ENCODE measurements at places on chromosomes 13 and 19. TPM values are rescaled to one million over a fixed set of nuclear protein-coding genes. Genes with fewer than 3 reads are reported as not detected.

GRCh38 chr19:1062387-1063029 is 4.5 kb upstream of the ARHGAP45 start:
- no peak for DNase-seq
- no peak overlapping the region for H3K27ac ChIP-seq
- H3K36me3 ChIP-seq = no peaks in the 10 kb centered on the region
- H3K4me3 ChIP-seq = no peak overlapping the region
- H3K4me1 ChIP-seq = no peaks in the 10 kb centered on the region

GRCh38 chr13:74966814-74967424 is 515.0 kb downstream of the TBC1D4 start:
- H3K4me3 ChIP-seq = no peak overlapping the region
- DNase-seq = peak; percentile 14
- H3K27ac ChIP-seq = peak overlapping the region; percentile 91
- peaks cover 29% of the 10 kb centered on the region for H3K4me1 ChIP-seq
- H3K27me3 ChIP-seq = no peaks in the 10 kb centered on the region

GRCh38 chr13:55567721-55568625 is 1572.7 kb upstream of the PRR20A start:
- H3K36me3 ChIP-seq = no peaks in the 10 kb centered on the region
- no peak for DNase-seq
- H3K27me3 ChIP-seq = no peaks in the 10 kb centered on the region
- H3K4me1 ChIP-seq = peaks cover 7% of the 10 kb centered on the region
- H3K27ac ChIP-seq = no peak overlapping the region

GRCh38 chr19:10918359-10918758 is 10.1 kb downstream of the YIPF2 start:
- no peaks in the 10 kb centered on the region for H3K27me3 ChIP-seq
- no peaks in the 10 kb centered on the region for H3K4me1 ChIP-seq
- DNase-seq = no peak
- H3K4me3 ChIP-seq = no peak overlapping the region
- H3K27ac ChIP-seq = no peak overlapping the region
- no peaks in the 10 kb centered on the region for H3K36me3 ChIP-seq

GRCh38 chr13:36815062-36815461 is 4.0 kb upstream of the RFXAP start:
- peak overlapping the region; percentile 3 for H3K4me3 ChIP-seq
- peaks cover 15% of the 10 kb centered on the region for H3K4me1 ChIP-seq
- no peaks in the 10 kb centered on the region for H3K27me3 ChIP-seq
- no peak overlapping the region for H3K27ac ChIP-seq
- no peaks in the 10 kb centered on the region for H3K36me3 ChIP-seq

Gene VSTM1
- not detected for total RNA-seq

Gene ZMYM2
- 134 TPM for total RNA-seq

Gene KLK14
- total RNA-seq = 0.75 TPM

Gene DUXA
- not detected for total RNA-seq

DNA sequence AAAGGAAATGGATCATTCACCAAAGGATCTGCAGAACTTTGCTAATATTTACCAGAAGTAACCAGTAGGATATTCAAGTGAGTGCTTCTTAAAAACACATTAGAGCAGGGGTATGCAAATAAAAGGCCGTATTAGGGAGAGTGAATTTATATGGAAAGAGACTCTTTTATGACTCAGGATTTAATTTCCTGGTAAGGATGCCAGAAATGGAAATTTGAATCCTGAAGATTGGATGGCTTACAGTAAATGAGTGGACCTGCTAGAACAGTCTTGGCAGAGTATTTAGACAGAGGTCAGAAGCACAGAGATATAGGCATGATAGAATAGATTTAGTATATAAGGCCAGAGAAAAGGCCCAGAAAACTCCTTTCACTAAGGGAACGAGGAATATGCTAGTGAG is 201.6 kb downstream of the SLITRK5 start:
- no peaks in the 10 kb centered on the region for H3K36me3 ChIP-seq
- DNase-seq = no peak
- H3K4me1 ChIP-seq = no peaks in the 10 kb centered on the region
- H3K27ac ChIP-seq = no peak overlapping the region

GRCh38 chr19:33130433-33130832 is 1.5 kb upstream of the WDR88 start:
- no peak for DNase-seq
- no peaks in the 10 kb centered on the region for H3K4me1 ChIP-seq
- H3K27me3 ChIP-seq = peaks cover 10% of the 10 kb centered on the region

Gene LILRB3
- total RNA-seq = not detected

Gene MED26
- total RNA-seq = 11.8 TPM

Gene SPACA4
- not detected for total RNA-seq

DNA sequence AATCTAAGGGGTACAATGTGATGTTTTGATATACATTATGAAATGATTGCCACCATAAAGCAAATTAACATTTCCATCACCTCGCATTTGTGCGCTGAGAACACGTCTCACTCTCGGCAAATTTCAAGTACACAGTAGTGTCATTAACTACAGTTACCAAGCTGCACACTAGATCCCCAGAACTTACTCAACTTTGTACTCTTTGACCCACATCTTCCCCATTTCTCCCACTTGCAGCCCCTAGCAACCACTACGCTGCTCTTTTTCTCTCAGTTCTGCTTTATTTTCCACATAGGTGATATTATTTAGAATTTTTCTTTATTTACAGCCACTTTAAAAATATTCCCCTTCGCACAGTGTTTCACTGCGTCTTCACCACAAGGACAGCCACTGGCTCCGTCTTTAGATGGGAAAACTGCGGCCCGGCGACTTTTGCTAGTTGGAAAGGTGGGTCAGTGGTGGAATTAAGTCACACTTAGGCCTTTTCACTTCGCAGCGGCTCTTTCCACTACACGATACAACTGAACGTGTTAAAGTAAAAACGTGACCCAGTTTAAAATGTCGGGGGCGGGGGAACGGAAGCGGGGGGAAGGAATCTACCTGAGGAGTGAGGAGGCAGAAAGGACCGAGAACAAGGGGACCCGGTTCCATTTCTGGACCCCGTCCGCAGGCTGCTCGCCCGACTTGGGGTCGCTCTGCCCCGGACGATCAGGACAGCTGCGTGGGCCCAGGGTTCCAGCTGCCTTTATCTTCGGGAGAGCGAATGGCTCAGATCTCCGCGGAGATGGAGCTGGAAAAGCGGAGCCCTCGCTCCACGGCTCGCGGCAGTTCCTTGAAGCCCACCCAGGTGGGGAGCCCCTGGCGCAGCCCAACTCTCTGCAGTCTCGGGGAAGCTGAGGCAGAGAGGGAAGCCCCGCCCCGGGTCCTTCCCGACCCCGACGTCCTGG is 486.1 kb downstream of the UQCRFS1 start:
- H3K4me3 ChIP-seq = no peak overlapping the region
- no peak for DNase-seq
- no peaks in the 10 kb centered on the region for H3K4me1 ChIP-seq
- H3K27ac ChIP-seq = no peak overlapping the region

GRCh38 chr13:99526549-99526948 is 25.3 kb downstream of the TM9SF2 start:
- no peaks in the 10 kb centered on the region for H3K27me3 ChIP-seq
- no peaks in the 10 kb centered on the region for H3K4me1 ChIP-seq
- no peak overlapping the region for H3K4me3 ChIP-seq
- peaks cover 13% of the 10 kb centered on the region for H3K36me3 ChIP-seq
- no peak for DNase-seq
- H3K27ac ChIP-seq = peak overlapping the region; percentile 12

Gene TSHZ3
- 3.0 TPM for total RNA-seq

Gene CYP4F3
- total RNA-seq = not detected

Gene SPRYD7
- 3.8 TPM for total RNA-seq

- DNase-seq = no peak
- no peaks in the 10 kb centered on the region for H3K4me1 ChIP-seq
- H3K36me3 ChIP-seq = no peaks in the 10 kb centered on the region
- no peak overlapping the region for H3K4me3 ChIP-seq
- peaks cover 13% of the 10 kb centered on the region for H3K27me3 ChIP-seq
Measured at GRCh38 chr19:31444931-31445330, 95.7 kb upstream of the TSHZ3 start.

GRCh38 chr13:42803563-42804204 is 22.3 kb downstream of the FAM216B start:
- no peak overlapping the region for H3K27ac ChIP-seq
- no peaks in the 10 kb centered on the region for H3K36me3 ChIP-seq
- H3K4me1 ChIP-seq = no peaks in the 10 kb centered on the region

GRCh38 chr13:49711218-49711863 is 20.1 kb upstream of the EBPL start:
- no peak overlapping the region for H3K4me3 ChIP-seq
- H3K27me3 ChIP-seq = no peaks in the 10 kb centered on the region
- H3K36me3 ChIP-seq = peaks cover 32% of the 10 kb centered on the region
- no peak for DNase-seq
- H3K4me1 ChIP-seq = no peaks in the 10 kb centered on the region
- H3K27ac ChIP-seq = peak overlapping the region; percentile 5

Gene TUBB4A
- 39.9 TPM for total RNA-seq

Gene ATP11A
- 97.4 TPM for total RNA-seq

DNA sequence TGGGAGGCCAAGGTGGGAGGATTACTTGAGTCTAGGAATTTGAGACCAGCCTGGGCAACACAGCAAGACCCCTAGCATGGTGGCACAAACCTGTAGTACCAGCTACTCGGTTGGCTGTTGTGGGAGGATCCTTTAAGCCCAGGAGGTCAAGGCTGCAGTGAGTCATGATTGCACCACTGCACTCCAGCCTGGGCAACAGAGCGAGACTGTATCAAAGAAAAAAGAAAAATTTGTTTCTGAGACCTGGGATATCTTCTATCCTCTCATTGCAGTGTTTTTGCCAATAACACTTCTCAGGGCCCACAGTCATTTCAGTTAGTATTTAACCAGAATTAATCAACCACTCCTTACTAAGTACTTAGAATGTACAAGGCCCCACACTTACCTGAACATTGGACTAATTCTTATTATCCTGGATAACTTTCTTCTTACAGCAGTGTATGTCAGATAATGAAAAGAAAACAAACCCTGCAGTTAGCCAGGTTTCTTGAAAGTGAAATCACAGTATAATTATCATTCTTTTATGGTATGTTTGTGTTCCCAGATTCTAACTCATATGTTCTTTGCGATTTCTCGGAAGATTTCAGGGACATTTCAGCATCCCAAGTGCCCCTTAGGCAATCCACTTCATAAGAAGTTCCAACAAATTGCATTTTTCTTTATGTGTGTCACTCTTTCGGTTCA is 75.6 kb upstream of the KLF5 start:
- no peak overlapping the region for H3K27ac ChIP-seq
- DNase-seq = no peak
- H3K36me3 ChIP-seq = peaks cover 3% of the 10 kb centered on the region
- no peak overlapping the region for H3K4me3 ChIP-seq
- H3K4me1 ChIP-seq = no peaks in the 10 kb centered on the region

Gene PSPN
- total RNA-seq = 4.4 TPM

Gene MBD3L3
- total RNA-seq = not detected

DNA sequence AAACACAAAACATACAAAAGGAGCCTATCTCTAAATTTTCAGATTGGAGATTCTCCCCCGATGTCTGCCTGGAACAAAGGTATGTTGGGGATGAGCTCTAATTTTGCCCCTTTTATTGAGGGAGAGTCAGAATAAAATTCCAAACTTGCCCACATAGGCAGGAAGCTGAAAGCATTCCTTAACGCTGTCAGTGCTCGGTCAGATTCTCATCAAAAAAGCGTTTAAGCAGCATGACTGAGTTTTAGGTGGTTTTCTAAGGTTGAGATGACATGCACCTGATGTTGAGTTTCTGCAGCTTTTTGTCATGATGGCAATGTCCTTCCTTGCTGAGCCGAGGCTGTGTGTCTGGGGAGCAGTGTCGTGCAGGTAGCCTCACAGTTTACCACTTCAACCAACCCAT is 48.4 kb upstream of the MEDAG start:
- H3K36me3 ChIP-seq = no peaks in the 10 kb centered on the region
- no peaks in the 10 kb centered on the region for H3K27me3 ChIP-seq
- H3K4me3 ChIP-seq = no peak overlapping the region

DNA sequence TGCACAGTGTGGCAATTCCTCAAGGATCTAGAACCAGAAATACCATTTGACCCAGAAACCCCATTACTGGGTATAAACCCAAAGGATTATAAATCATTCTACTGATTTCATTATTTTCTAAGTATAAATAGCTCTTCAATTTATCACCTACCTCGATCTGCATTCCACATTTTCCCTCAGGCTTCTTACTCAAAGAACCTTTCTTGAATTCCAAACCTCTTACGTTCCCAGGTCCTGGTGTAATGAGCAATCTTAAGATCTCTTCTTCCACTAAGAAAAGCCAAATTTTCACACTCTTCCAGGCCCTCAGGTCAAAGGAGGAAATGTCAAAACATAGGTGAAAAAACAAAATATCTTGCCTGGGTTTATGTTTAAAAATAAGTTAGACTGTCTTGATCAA is 237.3 kb upstream of the GPC6 start:
- H3K27ac ChIP-seq = no peak overlapping the region

GRCh38 chr19:14081797-14082674 is 3.5 kb downstream of the C19orf67 start:
- peaks cover 4% of the 10 kb centered on the region for H3K27me3 ChIP-seq
- peak overlapping the region; percentile 94 for H3K4me3 ChIP-seq
- H3K36me3 ChIP-seq = no peaks in the 10 kb centered on the region
- H3K4me1 ChIP-seq = peaks cover 22% of the 10 kb centered on the region
- no peak for DNase-seq

DNA sequence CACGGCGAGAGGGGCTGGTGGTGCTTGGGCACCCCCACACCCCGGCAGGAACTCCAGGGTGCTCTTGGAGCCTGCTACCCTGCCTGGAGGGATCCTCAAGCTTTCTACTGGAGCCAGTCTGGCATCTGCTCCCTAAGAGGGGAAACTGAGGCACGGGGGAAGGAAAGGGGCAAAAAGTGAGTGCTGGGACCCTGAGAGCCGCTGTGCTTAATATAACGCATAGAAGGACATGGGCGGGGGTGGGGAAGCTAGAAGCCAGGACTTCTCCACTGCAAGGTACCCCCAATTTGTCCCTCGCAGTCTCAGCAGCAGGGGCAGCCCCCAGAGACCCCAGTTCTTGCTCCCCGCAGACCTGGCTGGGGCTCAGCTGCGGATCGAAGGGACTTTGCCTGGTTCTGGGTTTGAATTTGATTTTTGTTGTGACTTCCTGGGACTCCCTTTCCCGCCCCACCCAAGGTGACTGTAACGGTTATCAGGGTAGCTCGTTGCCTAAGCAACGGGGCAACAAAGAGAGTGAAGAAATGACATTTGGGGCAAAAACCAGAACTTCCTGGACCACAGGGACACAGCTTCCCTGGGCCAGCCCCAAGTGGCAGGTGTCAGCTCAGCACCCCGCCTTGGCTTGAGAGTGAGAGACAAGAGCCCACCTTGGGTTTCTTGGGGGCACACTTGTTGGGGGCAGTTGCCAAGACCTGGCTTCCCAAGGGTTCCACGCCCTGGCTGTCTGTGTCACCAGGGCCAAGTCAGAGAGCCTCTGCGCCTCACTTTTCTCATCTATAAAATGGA is 638 bp downstream of the ADGRE5 start:
- DNase-seq = no peak
- no peak overlapping the region for H3K4me3 ChIP-seq
- H3K27ac ChIP-seq = no peak overlapping the region
- H3K27me3 ChIP-seq = no peaks in the 10 kb centered on the region
- H3K36me3 ChIP-seq = no peaks in the 10 kb centered on the region

GRCh38 chr13:89375839-89376238 is 1704.7 kb downstream of the SLITRK5 start:
- peaks cover 5% of the 10 kb centered on the region for H3K4me1 ChIP-seq
- H3K36me3 ChIP-seq = no peaks in the 10 kb centered on the region
- H3K27me3 ChIP-seq = no peaks in the 10 kb centered on the region
- DNase-seq = no peak
- H3K4me3 ChIP-seq = no peak overlapping the region
- H3K27ac ChIP-seq = no peak overlapping the region

GRCh38 chr13:75090872-75091615 is 390.9 kb downstream of the TBC1D4 start:
- H3K4me1 ChIP-seq = peaks cover 38% of the 10 kb centered on the region
- no peaks in the 10 kb centered on the region for H3K36me3 ChIP-seq
- no peak overlapping the region for H3K4me3 ChIP-seq
